ENCODE measurements at places on chromosomes 7 and 10.

DNA sequence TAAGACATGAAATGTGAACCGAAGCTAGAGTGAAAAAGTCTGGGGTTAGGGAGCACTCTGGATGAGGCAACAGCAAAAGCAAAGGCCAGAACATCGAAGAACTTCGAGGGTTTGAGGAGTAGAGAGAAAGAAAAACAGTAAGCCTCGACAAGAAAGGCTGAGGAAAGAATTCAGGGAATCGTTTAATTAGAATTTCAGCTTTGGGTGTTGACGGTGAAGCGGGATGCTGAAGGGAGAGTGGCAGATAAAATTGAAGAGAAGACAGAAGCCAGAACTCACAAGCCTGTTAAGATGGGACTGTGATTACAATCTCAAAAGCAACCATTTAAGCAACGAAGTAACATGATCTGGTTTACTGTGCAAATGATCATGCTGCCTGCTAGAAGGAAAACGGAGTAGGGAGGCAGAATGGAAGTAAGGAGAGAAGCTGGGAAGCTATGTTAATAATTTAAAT, 2.1 kb downstream of the TRDMT1 start:
- DNase-seq = no peak

GRCh38 chr10:118383063-118383689, 41.1 kb upstream of the FAM204A start:
- DNase-seq = no peak

DNA sequence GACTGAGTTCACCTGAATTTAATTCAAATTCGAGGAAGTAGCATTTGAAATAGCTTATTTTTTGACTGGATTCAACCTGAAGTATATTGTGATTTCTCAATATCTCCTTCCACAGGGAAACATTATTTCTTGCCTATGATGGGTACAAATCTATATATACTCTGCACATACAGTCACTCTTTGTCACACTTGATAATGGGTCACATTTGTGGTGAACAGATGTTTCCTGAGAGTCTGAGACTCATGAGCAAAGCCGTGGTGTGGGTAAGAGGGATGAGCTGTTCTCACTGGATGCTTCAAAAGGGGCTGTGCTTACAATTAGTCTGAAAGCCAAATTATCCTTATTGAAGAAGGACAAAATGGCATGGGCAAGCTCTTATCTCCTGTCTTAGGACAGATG, 18.0 kb upstream of the TBXAS1 start:
- no peak for DNase-seq

DNA sequence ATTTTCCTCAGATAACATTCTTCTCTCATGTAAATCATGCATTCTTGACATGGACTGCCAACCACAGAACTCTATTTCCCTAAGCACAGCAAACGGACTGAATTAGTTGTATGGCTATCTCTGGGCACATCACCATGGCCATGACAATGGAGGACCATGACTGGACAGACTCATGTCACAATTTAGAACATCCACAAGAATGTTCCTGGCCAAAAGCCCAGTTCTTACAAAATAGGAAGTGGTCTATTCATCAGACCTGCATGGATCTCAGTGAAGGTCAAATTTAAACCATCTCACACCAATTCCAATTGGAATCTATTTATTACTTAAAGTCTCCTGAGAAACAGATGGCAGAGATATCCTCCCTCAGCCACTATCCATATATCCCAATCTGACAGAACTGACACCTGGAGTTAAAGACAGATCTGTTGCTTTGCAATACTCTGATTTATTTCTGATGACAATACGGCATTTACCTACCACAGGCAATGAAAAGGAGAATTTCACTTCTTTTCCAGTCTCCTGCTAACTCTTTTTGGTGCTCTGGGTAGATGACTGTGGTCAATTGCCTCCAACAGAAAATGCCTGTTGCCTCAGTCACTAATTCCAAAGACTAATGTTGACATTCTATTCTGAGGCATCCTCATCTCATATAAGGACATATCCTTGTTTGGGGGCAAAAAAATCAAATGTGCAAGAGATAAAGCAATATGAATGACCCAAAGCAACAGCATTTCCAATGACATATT, 254.8 kb downstream of the HTR7 start:
- no peak for DNase-seq

GRCh38 chr10:127999297-128000129, 92.6 kb downstream of the PTPRE start:
- no peak for DNase-seq

GRCh38 chr7:130875265-130875741, 141.3 kb upstream of the KLF14 start:
- DNase-seq = no peak

DNA sequence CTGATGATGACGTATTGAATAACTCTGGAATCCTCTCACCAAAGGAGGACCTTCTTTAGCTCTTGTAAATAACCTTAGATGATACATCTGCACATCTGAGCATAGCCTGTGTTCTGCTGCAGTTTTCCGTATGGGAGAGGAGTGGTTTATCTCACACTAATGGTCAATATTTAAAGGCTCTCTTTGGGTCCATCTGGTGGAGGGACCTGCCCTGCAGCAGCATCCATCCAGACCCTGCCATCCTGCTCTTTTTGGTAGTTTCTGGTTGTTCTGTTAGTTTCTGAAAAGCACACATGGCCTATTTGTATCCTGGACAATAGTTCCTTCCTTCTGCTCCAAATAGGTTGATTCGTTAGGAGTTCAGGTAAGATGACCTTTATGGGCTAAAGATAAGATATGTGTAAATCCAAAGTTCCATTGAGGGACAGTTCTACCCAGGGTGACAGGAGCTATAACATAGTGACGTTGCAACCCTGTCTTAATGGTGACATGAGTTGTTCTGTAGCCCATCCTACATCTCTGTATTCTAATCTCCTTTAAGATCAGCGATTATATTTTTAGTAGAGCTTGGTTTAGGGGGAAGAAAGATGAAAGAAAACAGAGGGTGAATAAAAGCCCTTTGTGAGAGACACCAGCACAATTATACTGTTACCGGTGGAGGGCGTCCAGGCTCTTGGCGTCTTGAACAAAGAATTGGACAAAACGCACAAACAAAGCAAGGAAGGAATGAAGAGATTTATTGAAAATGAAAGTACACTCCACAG, 60.0 kb upstream of the KLF14 start:
- no peak for DNase-seq

GRCh38 chr10:62619413-62619738, 185.1 kb upstream of the ADO start:
- no peak for DNase-seq

DNA sequence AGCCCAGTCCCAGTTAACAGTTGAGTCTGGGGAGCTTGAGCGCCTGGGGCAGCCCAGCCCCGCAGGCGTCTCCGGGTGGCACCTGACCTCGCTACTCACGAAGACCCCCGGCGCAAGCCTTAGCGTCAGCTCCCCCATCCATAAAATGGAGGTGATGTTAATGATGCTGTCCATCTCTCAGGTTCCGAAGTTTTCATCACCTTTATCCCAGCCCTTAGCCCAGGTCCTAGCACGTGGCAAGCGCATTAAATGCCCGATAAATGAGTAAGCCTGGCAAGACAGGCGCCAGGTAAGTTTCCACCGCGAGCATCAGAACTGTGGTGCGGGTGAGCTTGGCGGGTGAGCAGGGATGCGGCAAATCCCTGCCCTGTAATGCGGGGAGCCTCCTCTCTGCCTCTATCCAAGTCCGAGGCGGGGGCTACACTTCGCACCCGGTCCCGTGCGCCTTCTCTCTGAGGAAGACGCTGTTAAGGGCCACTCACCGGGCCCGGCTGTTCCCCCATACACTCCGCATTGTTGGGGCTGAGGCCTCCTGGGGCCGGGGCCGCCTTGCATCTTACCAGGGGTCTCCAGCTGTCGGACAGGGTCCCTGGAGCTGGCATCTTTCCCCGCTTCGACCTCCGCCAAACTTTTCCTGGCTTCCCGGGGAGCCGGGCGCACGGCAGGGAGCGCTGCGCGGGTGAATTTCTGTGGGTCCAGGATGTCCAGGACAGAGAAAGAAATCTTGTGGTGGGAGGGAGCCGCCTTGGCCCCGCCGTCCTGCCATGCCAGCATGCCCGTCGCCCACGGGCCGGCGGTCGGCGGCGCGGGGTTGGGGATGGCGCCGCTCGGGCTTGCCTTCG, 444 bp downstream of the NKX1-2 start:
- no peak for DNase-seq

DNA sequence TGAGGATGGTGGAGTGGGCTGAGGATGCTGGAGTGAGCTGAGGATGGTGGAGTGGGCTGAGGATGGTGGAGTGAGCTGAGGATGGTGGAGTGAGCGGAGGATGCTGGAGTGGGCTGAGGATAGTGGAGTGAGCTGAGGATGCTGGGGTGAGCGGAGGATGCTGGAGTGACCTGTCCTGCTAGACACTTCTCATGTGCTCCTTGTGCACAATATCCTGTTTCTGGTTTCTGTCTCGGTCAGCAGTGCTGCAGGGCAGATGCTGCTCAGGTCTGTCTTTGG, 29.2 kb downstream of the ANXA8 start:
- DNase-seq = no peak

DNA sequence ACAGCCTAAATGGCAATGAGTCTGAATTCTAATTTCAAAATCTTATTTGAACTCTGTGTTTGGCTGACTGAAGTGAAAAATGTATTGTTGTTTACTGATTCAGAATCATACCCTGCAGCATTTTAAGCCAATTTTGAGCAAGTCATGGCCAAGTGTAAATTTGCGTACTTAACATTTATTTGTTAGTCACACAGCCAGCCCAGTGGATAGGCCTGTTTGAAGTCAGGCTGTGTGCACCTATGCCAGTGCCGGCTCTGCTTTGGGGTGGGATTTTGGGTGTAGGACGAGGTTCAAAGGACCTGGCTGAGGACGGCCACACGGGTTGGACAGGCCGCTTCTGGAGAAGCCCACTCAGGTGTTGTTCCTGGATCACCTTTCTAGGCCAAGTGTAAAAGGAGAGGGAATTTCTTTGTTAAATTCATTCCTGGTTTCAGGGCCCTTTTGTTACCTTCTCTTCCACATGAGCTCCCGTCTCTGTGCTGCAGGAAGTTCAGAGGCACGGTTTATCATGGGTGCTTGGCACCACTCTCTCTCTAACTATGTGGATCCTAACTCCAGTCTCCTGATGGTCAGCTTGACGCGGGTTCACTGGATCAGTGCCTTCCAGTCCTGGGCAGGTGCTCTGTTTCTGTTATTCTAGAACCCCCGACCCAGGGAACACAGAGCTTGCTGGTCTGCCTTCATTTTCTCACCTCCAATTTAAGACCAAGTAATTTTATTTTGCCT, 84.7 kb downstream of the CCNY start:
- no peak for DNase-seq

DNA sequence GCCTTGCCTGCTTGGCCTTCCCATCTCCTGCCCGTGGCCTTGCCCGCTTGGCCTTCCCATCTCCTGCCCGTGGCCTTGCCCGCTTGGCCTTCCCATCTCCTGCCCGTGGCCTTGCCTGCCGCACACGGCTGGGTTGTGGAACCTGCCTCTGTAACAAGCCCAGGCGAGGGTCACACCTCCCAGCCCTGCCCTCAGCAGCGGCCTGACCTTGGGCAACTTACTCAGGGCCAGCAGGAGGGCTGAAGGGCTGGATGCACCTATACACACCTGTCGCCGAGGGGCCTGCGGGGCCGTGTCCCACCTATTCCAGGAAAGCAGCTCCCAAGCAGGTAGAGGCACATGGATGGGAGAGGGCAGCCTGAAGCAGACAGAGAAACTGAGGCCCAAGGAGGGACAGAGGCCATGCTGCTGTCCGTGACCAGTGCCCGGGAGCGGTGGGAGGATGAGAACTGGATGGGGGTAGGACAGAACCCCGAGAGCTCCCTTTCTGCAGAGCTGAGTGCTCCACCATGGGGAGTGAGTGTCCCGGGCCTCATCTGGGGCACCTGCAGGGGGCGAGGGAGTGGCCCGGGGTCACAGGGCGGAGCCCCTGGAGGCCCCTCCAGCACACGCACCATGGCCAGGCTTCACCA, 277.6 kb downstream of the ELFN1 start:
- no peak for DNase-seq

DNA sequence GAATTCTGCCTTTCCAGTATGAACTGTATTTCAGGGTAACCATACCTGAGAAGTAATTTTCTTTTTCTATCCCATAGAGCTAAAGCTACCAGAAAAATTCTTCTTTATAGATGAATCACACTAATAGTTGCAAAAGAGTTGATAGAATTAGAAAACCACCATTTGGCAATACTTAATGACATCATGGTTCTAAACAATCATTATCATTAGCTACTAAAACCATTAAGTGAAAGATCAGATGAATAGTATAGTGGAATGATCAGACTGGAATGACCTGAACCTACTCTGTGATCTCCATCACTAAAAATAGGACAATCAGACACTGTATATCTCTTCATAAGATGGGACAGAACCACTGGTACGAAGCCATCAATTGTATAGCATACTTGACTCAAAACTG, 19.8 kb upstream of the ZC3HAV1L start:
- DNase-seq = no peak

- DNase-seq = no peak
Measured at GRCh38 chr7:155762036-155762435, 50.2 kb downstream of the SHH start.

DNA sequence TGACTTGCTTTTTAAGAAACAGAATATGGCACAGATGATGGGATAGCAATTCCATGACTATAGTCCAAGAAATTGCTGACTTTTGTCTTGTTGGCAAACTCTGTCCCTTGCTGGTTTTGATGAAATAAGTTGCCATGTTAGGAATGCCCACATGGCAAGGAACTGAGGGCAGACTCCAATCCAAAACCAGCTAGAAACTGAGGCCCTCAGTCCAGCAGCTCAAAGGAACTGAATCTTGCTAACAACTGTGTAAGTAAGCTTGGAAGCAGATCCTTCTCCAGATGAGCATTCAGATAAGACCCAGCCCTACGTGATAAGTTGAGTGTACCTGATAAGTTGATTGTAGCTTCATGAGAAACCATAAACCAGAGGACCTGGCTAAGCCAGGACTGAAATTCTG, 64.3 kb upstream of the BMPER start:
- no peak for DNase-seq

DNA sequence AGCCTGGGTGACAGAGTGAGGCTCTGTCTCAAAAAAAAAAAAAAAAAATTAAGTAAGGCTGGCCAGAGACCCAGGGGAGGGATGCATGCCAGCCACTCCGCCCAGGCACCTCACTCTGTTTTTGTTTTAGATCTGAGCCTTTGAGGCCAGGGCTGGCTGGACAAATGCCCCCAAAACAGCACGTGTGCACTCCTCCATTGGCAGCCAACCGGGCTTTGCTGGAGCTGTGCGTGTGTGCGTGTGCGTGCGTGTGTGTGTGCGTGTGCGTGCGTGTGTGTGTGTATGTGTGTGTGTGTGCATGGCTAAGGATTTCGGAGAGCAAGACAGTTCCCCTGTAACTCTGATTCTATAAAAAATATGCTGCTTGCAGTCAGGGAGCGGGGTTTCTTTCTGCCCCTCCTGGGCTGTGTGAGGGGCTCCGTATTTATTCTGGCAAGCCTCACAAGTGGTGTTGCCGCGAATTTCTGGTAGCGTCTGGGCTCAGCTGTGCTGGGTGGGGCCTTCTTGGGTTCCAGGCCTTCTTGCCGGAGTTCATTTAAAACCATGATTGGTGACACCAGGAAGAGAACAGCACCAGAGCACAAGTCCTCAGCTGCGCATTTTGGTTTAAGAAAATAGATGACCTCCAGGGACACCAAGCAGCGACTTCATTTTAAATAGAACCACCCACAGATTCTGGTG, 28.1 kb upstream of the UNCX start:
- no peak for DNase-seq

Measured in GM12864 (cell line).